ENCODE measurements at places on chromosomes 4 and X.

DNA sequence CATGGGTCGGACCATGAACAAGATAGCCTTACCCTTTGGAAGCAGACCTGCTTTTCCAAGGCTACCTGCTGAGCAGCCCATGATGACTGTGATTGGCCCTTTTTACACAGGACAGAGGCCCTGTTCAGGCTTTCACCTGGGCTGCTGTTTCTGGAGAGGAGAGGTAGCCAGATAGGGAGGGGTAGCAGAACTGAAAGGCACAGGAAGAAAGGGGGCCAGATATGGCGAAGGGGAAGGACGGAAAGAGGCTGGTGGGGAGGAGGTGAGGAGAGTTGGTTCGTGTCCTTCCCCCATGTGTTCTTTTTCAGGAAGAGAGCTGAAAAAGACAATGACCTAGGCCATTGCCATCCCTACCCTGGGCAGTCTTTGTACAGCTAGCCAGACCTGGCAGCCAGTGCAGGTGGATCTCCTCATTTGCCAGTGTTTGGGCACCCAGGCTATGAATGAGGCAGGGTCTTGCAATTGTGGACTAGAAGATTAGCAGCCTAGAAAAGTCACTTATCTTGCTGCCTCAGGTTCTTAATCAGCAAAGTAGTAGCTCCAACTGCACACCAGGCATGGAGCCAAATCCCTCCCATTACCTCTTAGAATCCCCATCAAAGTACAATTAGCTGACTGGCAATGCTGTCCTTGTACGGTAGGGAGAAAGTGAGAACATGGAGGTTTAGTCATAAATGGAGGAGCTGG lies 139.6 kb downstream of the AMMECR1 start:
- DNase-seq: no peak

GRCh38 chr4:114694770-114695169 lies 96.2 kb downstream of the UGT8 start:
- no peak for DNase-seq

DNA sequence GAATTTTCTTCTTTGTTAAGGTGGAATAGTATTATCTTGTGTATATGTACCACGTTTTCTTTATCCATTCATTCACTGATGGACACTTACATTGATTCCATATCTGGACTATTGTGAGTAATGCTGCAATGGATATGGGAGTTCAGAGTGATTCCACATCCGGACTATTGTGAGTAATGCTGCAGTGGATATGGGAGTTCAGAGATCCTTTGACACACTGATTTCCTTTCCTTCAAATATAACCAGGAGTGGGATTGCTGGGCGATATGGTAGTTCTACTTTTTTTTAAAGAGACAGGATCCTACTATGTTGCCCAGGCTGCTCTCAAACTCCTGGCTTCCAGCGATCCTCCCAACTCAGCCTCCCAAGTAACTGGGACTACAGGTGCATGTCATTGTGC lies 12.1 kb downstream of the TMEM156 start:
- DNase-seq: no peak

- no peak for DNase-seq
Measured at GRCh38 chr4:38873290-38873944, 5.8 kb downstream of the FAM114A1 start.

DNA sequence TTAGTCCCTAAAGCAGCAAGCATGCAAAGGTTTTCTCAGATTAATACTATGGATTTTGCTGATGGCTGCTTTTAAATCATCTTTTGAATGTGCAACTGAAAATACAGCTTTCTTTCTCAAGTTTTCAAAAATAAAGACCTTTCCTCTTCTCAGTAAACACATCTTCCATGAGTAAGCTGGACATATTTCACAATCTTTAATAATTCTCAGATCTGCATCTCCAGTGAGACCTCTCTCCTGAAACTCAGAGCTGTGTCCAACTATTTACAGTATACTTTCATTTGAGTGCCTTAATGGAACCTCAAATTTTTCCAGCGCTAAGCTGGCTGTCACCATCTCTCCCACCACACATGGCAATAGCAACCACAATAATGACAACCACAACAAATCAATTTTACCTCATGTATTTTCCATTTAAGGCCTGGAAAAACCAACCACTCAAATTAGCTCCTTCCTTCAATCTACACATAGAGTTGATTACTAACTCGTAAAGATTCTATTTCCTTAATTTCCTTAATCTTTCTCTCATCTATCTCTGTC lies 192.4 kb upstream of the RPL34 start:
- DNase-seq: no peak

GRCh38 chr4:86026720-86027119 lies 333.1 kb downstream of the MAPK10 start:
- DNase-seq: no peak
